ENCODE measurements at places on chromosomes 2 and 18.

DNA sequence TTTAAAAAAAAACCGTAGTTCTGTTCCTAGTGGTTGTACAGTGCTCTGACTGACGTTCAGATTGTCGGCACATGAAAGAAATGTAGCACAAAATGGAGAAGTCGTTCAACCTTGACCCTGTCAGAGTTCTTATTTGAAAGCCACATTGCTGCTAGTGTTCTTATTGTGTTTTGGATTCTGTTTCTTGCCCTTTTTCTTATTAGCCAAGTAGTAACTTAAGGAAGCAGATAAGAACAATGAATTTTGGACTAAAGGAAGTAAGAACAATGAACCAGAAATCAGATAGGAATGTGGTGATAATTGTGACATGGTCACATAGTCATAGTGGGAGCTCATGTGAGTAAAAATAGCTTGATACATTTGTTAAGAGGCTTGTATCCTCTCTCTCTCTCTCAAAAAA lies 45.9 kb downstream of the RPIA start:
- no peak for DNase-seq

DNA sequence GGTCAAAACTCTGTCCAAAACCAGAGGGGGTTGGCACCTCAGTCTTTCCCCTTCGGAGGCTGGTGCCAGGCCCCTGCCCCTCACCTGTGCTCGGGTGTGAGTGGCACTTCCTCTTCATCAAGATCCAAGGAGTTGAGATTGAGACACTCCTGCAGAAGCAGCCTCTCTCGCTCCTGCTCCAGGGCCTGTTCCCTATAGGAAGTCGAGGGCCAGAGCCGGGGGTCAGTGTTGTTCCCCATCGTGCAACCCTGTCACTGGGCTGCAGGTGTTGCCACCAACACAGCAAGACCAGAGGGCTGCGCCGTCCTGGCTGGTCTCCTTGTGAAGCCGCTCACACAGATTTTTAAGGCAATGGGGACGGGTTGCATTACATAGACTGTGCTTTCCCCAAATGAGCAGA lies 18.9 kb downstream of the FAM178B start:
- no peak for DNase-seq

DNA sequence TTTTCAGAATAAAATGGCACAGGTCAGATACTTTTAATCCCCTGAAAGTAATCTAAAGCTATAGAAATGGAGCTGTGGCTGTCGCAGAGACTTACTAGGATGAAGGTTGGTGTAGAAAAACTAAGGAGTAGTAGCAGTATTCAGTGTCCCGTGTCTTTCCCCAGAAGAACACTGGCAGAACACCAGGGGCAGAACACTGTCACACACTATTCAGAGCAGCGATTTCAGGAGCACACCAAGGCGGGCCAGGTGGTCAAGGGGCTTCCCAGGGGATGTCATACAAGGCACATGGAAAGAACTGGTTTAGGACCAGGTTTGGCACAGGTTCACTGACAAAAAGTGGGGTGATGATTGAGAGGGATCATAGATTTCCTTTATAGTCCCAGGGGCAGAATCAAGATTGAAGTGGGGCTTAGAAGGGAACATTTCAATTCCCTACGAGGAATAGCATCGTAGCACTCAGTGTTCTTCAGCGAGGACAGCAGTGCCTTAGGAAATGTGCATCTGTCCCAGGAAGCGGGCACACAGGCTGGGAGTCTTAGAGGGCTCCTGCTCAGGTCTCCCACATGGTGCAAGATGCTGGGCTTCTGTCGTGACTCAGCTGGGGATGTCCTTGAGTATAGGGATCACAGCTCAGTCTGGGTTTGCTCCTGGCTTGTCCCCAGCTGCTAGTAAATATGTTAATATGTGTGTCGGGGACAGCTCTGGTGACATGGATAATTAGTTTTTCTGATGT lies 22.6 kb downstream of the BCL2L11 start:
- no peak for DNase-seq

GRCh38 chr18:38923540-38923939 lies 1357.9 kb upstream of the CELF4 start:
- DNase-seq: no peak

DNA sequence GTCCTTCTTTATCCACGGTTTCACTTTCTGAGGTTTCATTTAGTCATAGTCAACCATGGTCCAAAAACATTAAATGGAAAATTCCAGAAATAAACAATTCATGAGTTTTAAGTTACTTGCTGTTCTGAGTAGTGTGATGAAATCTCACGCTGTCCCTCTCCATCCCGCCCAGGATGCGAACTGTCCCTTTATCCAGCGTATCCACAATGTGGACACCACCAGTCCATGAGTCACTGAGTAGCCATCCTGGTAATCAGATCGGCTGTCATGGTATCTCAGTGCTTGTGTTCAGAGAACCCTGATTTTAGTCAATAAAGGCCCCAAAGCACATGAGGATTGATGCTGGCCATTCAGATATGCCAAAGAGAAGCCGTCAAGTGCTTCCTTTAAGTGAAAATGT lies 3.7 kb downstream of the SP140L start:
- no peak for DNase-seq

GRCh38 chr2:239756790-239757760 lies 268.1 kb downstream of the NDUFA10 start:
- DNase-seq: no peak

- no peak for DNase-seq
Measured at GRCh38 chr2:207110310-207110709, 55.4 kb downstream of the KLF7 start.

DNA sequence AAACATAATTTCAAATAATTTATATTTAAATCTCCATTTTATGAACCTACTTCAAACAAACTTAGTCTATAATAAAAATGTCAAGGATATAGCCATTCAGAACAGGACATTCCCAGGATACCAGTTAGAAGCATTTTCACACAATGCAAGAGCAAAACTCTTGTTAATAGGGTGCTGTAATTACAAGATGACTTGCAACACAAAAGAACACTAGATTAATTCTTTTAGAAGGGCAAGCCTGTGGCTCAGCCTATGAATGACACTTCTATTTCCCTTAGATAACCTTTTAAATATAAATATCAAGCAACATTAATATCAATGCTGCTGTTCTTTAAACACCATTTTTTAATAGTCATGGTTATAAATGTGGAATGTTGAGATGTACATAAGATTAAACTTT lies 157.9 kb upstream of the SCN7A start:
- DNase-seq: no peak

DNA sequence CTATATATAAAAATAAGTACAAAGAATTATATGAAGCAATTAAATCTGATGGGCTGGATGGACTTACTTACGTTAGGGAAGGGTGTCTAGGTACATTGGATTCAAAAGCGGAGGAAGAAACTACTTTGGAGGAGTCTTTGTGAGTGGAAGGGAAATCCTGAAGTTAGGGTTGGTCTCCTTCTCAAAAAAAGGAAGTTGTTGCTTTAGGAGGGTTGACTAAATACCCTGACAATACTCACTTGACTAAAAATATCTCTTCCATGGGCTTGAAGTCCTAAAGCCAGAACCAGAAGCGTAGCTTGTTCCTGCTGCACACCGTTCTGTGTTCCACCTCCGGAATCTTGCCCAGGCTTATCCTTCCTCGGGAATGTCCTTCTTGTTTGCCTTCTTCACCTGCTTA lies 143.3 kb upstream of the ZEB2 start:
- no peak for DNase-seq

DNA sequence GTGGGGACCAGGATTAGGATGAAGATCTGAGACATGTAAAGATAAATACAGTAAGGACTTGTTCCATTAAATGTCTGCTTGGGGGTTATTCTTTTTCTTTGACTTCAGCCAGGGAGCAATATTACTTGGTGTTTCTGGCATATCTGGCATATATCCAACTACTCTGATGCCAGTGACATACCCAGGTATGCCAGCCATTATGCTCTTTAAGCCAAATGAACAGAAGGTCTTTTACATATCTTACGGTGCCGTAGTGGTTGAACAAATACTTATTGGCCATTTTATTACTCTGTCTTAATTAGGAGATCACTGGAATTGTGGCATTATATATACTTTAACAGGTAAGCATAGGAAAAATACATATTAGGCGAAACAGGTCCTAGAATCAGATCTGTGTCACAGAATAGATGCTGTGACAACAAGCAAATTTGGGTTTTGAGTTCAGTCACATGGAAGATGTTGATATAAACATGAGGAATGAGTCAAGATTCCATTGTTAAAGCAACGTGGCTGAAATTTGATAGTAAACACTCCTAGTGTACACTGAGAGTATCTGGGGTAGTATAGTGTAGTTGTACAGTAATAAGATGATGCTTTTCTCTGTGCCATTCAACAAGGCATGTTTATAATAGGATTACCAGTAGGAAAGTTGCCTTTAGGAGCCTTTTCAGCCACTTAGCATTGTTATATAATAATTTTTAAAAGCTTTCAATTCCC lies 62.6 kb downstream of the KCTD18 start:
- DNase-seq: no peak

GRCh38 chr2:235283246-235283645 lies 210.6 kb upstream of the AGAP1 start:
- no peak for DNase-seq

DNA sequence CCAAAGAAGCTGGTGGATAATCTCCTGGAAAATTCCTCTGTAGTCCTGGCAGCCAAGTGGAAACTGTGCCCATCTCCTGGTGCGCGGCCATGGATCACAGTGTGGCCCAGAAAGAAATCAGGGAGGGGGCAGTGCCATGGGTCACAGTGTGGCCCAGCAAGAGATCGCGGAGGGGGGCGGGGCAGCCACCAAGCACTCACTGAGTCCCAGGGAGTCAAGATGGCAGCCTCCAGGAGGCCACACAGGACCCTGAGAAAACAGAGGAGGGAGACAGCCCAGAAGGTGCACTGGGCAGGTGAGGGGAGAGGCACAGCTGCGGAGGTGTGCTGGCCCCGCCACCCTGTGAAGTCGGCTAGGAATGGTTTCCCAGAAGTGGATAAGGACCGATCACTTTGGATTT lies 8.1 kb upstream of the ATP6V1B1 start:
- DNase-seq: no peak

- no peak for DNase-seq
Measured at GRCh38 chr2:43013821-43014345, 212.5 kb downstream of the ZFP36L2 start.

- DNase-seq: no peak
Measured at GRCh38 chr2:58407487-58407886, 166.4 kb upstream of the FANCL start.

- DNase-seq: no peak
Measured at GRCh38 chr2:199973703-199974102, 18.3 kb downstream of the MAIP1 start.

DNA sequence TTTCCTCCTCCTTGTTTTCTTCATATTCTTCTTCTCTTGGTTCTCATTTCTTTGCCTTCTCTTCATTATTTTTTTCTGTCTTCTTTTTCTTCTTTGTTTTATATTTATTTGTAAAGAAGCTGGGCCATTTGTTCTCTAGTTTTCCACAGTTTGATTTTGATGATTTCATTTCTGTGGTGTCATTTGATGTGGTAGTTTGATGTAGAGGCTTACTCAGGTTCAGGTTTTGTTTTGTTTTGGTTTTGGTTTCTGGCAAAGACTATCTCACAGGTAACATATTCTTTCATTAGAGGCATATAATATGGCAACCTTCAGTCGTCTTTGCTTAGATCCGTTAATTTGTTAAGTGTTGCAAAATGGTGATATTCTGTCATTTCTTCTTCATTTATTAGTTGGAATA lies 75.3 kb downstream of the BABAM2 start:
- no peak for DNase-seq

- no peak for DNase-seq
Measured at GRCh38 chr2:111246620-111247061, 125.9 kb downstream of the BCL2L11 start.

DNA sequence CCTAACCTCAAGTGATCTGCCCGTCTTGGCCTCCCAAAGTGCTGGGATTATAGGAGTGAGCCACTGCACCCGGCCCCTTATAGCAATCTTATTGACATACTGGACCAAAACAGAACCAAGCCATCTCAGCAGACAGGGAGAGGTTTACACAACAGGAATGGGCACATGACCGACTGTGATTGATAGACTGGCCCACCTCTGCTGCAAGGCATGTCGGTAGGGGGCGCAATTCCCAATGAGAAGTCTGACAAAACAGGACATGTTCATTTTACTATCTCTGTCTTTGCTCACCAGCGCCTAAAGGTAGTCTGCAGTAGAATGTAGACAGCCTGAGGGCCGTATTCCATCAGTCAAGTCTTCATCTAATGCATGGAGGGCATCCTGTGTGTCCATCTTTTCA lies 2.0 kb downstream of the LYPD6B start:
- peak; percentile 64 for DNase-seq

GRCh38 chr2:240995041-240996021 lies 3.1 kb upstream of the SNED1 start:
- no peak for DNase-seq

DNA sequence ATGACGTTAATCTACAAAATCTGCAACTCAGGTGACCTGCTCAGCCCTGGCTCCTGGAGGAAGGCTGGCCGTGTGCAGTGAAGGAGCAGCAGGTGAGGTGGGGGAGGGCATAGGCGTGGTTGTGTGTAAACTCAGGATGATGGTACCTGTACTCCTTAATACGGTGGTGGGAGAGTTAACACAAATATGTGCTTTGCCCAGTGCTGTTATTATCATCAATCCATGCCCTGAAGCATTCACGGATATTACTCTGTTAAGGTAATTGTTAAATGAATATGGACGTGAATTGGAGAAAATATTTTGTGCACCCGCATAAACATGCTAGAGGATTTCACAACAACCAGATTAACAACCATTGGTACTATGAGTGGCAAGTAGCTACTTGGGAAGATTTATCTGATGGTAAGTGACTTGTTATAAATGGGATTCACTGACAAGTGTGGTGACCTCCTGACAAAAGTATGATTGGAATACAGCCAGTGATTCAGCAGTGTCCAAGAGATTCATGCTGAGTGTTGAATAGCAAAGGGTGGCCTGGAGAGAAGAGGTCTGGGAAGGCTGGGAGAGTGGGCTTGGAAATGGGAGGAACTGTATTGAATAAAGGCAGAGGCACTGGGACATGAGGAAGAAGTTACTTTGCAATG lies 194.1 kb downstream of the TPGS2 start:
- no peak for DNase-seq

DNA sequence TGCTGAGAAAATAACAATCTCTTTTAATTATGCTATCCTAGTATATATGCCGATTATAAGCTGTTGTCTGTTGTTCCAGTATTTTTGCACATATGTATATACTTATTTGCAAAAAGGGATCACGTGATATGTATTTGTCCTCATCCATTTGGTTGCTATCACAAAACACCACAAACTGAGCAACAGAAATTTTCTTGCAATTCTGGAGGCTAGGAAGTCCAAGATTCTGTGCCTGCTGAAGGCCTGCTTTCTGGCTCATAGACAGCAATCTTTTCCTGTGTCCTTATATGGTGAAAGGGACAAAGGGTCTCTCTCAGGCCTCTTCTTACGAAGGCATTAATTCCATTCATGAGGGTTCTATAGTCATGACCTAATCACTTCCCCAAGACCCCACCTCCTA lies 186.5 kb downstream of the LPIN1 start:
- DNase-seq: no peak

- peak; percentile 2 for DNase-seq
Measured at GRCh38 chr2:21317131-21317530, 193.4 kb downstream of the TDRD15 start.

- no peak for DNase-seq
Measured at GRCh38 chr2:208046686-208047085, 21.4 kb upstream of the PLEKHM3 start.

Data from stimulated activated CD4-positive, alpha-beta T cell treated with anti-CD3 and anti-CD28 coated beads, Interleukin-4, amount 100 ng/mL, for 48 hours (primary cell).